Activated CD8-positive, alpha-beta memory T cell treated with anti-CD3 and anti-CD28 coated beads, Interleukin-2, amount 50 U/mL, for 48 hours (primary cell): ENCODE measurements at places on chromosomes 6 and 20.

- no peak for DNase-seq
Measured at GRCh38 chr6:135850882-135851281, 619 bp upstream of the PDE7B start.

- DNase-seq: no peak
Measured at GRCh38 chr6:12096342-12096741, 84.2 kb downstream of the HIVEP1 start.

GRCh38 chr6:125114248-125114858, 39.2 kb upstream of the TPD52L1 start:
- DNase-seq: no peak

GRCh38 chr6:74956559-74957428, 249.1 kb downstream of the COL12A1 start:
- no peak for DNase-seq

GRCh38 chr6:11277275-11278206, 45.1 kb upstream of the NEDD9 start:
- DNase-seq: no peak

GRCh38 chr6:109896341-109896740, 81.8 kb upstream of the GPR6 start:
- DNase-seq: no peak

DNA sequence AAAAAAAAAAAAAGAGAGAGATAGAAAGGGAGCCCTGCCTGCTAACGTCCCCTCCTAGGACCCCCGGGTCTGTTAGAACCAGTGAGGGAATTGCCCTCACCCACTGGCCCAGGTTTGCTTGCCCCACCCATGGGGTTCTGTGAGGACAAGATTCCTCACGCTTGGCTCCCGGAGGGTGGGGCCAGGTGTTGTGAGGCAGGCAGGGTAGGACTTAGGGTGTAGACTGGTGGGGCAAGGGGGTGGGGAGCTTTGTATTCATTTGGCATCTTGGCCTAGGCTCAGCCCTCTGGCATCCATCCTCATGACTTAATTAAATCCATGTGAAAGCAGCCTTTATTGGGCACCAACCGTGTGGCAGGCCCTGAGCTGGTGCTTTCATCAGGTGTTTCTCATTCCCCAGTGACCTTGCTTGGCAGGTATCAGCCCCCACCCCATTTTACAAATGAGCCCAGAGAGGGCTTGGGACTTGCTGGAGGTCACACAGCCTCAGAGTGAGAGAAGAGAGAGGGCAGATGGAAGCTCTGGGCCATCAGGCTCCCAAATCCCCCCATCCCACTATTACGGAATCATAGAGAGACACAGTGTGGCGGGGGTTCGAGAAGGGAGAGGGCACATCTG, 19.0 kb downstream of the RAB44 start:
- DNase-seq: no peak

- no peak for DNase-seq
Measured at GRCh38 chr6:130029163-130029562, 10.8 kb downstream of the L3MBTL3 start.

GRCh38 chr6:106334646-106335448, 9.3 kb upstream of the ATG5 start:
- DNase-seq: peak; percentile 59

DNA sequence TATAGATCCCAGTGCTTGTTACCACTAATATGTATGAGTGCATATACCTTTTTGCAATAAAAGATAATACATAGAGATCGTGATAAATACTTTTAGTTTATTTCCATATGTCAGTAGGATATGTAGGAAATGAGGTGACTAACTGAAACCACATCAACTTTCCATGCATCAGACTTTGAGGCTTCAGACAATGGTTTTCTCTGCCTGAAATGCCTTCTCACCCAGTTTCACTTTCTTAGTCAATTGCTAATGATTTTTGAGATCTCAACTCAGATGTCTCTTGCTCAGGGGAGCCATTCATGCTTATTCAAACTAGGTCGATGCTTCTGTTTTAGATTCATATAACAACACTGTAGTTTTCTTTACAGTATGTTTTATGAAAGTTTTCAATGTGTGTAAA, 626.6 kb upstream of the ADGRB3 start:
- DNase-seq: no peak

- no peak for DNase-seq
Measured at GRCh38 chr20:37856932-37857660, 45.8 kb upstream of the VSTM2L start.

DNA sequence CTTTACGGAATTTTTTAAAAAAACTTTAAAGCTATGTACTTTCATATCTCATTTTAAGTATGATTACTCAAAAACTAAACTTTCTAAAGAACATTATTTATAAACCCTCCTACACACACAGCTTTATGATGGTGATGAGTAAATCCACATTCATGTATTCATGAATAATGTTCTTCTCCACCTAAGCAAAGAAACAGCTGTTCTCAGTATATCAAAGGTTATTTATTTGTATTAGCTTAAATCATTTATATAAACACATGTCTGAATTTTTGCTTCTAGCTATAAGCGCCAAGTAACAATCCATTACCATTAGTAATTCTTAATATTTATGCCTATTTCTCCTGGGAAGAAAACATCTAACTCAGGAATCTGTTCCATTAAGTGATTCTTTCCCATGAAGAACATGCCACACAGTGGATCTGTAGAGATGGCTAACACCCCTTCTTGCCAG, 63.3 kb downstream of the SMLR1 start:
- no peak for DNase-seq

GRCh38 chr6:78268591-78269452, 598.5 kb upstream of the IRAK1BP1 start:
- no peak for DNase-seq

GRCh38 chr20:21508230-21509078, 5.4 kb downstream of the NKX2-2 start:
- DNase-seq: no peak

- no peak for DNase-seq
Measured at GRCh38 chr6:37665304-37665703, 32.4 kb downstream of the MDGA1 start.

- DNase-seq: no peak
Measured at GRCh38 chr20:58374906-58375758, 13.9 kb upstream of the VAPB start.

GRCh38 chr20:48585061-48585870, 242.5 kb downstream of the PREX1 start:
- no peak for DNase-seq

- no peak for DNase-seq
Measured at GRCh38 chr6:2993755-2994317, 5.9 kb upstream of the NQO2 start.

- no peak for DNase-seq
Measured at GRCh38 chr6:110800839-110801196, 14.5 kb downstream of the CDK19 start.

DNA sequence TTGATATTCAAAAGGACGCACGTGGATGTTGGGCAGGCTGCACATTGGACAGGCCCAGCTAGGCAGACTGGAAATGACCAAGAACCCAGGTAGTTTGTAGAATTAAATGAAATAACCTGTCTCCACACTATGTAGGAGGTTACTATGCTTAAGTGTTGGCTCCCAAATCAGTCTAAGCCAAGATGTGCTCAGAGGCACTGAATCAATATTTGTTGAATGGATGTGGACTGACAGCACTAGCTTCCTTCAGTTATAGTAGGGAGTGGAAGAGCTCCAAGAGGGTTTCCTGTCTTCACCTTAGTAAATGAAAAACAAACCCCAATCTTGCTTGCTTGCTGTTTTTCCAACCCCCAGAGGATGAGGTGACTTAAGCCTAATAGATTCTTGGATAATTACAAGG, 180.5 kb downstream of the JARID2 start:
- DNase-seq: no peak

DNA sequence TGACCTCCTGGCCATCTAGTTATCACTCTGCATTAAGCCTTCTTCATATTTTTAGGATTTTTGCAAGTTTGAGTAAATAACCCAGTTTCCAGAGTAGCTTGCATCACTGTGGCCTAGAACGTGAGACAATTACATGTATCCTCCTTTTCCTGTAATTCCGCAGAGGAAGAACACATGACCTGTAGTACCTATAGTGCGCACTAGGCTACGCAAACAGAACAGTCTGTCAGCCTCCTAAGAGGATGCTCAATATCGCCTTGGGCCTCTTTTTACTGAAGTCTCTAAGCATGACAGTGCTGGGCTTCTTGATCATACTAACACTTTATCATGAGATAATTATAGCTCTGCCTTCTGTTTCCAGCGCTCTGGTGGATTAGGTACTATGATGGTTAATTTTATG, 20.2 kb upstream of the NR2E1 start:
- no peak for DNase-seq

- DNase-seq: no peak
Measured at GRCh38 chr20:62227977-62228958, 8.2 kb upstream of the HRH3 start.

GRCh38 chr20:9166153-9166780, 97.4 kb downstream of the PLCB4 start:
- no peak for DNase-seq

DNA sequence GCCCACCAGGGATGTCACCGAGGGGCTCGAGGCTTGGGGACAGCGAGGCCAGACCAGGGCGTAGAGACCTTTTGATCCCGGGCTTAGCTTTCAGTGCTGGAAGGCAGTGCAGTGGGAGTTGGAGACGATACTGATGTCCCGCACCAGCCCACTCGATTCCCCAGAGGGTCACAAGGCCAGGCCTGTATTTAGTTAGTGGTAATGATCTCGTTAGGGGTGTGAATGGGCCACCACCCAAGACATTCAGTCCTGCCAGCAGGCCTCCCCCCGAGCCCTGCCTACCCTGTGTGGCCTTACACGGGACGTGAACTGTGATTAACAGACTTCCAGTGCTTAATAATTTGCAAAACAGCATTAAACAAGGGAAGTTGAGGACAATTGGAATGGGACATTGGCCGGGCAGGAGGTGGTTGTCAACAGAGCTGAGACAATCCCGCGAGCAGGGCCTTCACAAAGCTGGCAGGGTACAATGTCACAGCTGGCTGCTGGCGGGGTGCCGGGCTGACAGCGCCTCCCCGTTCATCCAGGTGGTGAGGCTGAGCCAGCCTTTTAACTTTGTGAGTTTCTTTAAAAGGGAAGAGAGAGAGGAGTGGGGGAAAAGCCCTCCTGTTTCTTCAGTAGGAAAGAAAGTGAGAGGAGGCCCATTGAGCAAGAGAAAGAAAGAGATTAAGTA, 175.3 kb upstream of the RALGAPA2 start:
- no peak for DNase-seq

GRCh38 chr6:1701668-1702353, 92.1 kb downstream of the FOXC1 start:
- no peak for DNase-seq

- DNase-seq: peak; percentile 36
Measured at GRCh38 chr20:58762120-58762519, 69.5 kb downstream of the NPEPL1 start.

DNA sequence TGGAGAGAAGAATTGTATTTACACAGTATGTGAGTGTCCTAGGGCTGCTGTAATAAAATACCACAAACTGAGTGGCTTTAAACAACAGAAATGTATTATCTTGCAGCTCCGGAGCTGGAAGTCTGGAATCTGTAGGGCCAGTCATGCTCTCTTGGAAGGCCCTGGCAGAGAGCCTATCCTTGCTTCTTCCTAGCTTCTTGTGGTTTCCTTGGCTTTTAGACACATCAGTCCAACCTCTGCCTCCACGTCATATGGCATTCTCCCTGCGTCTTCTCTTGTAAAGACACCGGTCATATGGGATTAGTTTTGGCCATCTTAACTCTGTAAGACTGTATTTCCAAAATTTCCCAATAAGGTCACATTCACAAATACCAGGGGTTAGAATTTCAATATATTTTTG, 10.8 kb downstream of the FNDC1 start:
- no peak for DNase-seq

- no peak for DNase-seq
Measured at GRCh38 chr6:72972579-72972978, 252.7 kb downstream of the KHDC1L start.

- DNase-seq: no peak
Measured at GRCh38 chr6:68559716-68560115, 75.4 kb upstream of the ADGRB3 start.

- no peak for DNase-seq
Measured at GRCh38 chr6:56437171-56437900, 190.0 kb upstream of the COL21A1 start.

- DNase-seq: no peak
Measured at GRCh38 chr6:85044361-85044760, 280.0 kb upstream of the TBX18 start.

- DNase-seq: no peak
Measured at GRCh38 chr6:26336355-26337198, 28.4 kb upstream of the BTN3A2 start.

GRCh38 chr20:60573003-60573680, 614.9 kb downstream of the CDH26 start:
- DNase-seq: no peak

DNA sequence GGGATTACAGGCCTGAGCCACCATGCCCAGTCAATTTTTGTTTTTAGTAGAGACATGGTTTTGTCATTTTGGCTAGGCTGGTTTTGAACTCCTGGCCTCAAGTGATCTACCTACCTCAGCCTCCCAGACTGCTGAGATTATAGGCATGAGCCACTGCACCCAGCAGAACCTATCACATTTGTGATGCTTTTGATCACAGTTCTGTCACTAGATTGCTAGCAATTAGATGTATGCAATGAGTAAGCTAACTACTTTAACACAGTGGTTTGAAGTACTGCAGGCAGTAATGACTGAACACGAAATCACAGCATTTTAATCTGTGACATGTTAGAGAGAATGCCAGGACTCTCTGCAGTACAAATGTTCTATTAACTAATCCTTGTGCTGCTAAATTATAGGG, 19.6 kb upstream of the SAMHD1 start:
- DNase-seq: no peak

- DNase-seq: no peak
Measured at GRCh38 chr6:128574402-128574801, 54.0 kb upstream of the PTPRK start.

- no peak for DNase-seq
Measured at GRCh38 chr20:44900231-44900854, 9.5 kb upstream of the PABPC1L start.

DNA sequence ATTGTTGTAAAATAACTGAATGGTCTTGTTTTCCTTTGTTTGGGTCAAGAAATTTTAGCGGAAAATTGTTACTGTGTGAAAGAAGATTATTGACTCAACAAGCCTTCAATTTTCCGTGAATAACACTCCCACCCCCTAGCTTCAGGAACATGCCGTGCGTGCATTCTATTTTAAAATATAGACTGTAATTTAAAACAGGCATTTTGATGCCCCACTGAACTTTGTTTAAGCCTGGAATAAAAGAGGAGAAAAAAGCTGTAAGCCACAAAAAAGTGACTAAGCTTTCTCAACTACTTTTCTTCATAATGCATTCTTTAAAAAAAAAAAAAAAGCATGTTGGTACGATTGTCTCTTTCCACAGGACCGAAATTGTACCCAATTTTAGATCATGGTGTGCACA, 166.0 kb downstream of the ARID1B start:
- DNase-seq: no peak

GRCh38 chr6:146985111-146985510, 219.1 kb upstream of the STXBP5 start:
- DNase-seq: no peak

- no peak for DNase-seq
Measured at GRCh38 chr6:82260997-82261732, 13.6 kb upstream of the IBTK start.

GRCh38 chr20:3819411-3820047, 818 bp upstream of the AP5S1 start:
- DNase-seq: no peak
